Stimulated activated CD8-positive, alpha-beta memory T cell treated with anti-CD3 and anti-CD28 coated beads, Interleukin-15, amount 100 ng/mL, for 1 hour (primary cell): ENCODE measurements at places on chromosomes 2 and 18.

- peak; percentile 59 for DNase-seq
These were observed 12.2 kb downstream of the WNT10A start for GRCh38 chr2:218892693-218893348.

GRCh38 chr2:25419678-25420242, 78.0 kb upstream of the DNMT3A start:
- DNase-seq = no peak

GRCh38 chr2:39845460-39846146, 66.5 kb upstream of the THUMPD2 start:
- DNase-seq = no peak

DNA sequence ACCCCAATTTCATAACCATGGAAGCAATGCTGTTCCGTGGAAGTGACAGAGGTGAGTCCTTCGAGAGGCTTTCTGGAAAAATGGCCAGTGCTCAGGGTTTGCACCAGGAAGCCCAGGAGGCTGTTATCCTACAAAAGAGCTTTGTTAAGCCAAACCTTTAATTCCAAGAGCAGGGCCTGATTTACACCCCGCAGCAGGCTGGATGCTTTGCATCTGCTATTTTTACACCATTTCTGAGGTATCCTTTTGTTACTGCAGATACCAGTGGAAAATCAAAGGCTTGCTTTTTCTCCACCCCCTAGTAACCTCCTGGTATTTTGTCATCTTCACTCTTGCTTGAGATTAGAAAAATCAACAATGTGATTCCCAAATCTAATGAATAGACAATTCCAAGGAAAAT, 380.6 kb downstream of the SOX11 start:
- no peak for DNase-seq

DNA sequence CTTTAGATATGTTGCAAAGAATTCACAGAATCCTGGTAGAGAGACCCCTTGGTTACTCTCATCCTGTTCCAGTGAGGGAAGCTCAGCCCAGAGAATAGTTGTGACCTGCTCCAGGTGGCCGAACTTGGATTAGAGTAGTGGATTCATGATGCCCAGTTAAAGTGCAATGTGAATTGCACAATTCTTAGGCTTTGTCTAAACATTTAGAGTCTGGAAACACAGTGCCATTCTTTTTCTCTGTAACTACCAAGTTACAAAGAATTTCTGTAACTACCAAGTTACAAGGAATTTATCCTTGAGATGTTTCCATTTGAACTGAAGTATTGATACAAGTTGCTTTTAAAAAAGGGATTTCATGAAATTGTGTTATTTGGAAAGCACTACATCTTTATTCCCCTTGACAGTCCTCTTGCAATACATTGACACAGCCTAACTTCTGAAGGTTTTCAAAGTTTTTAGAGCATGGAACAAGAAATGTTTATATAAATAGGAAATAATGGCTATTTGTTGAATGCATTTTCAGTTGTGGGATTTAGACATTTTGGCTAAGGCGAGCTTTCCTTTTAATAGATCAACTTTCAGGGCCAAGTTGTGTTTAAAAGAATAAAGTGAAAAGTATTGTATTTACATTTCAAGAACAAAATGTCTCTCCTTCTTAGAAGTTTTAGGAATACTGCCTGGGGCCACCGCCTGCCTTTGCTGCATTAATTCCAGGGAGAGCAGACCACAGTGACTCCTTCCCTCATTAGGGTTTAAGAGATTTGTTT, 315.0 kb downstream of the LPIN1 start:
- DNase-seq = no peak

DNA sequence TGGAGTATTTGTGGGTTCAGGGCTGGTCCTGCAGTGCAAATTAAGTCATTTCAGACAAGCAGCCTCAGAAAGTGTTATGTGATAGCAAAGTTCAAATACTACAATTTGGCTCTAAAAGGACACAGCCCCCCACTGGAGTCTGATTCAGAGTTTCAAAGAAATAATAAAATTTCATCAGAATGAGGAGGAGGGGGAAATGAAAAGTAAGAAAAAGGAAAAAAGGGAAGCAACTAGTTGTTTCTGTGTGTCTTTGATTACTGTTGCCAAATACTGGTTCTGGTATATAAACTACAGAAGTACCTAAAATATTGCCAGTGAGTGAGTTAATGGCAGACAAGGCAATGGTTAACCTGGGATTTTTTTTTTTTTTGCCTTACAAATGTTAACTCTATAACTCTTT, 773.9 kb downstream of the BCL11A start:
- DNase-seq = no peak

- no peak for DNase-seq
These were observed 194.2 kb upstream of the HDAC4 start for GRCh38 chr2:239594772-239595608.

DNA sequence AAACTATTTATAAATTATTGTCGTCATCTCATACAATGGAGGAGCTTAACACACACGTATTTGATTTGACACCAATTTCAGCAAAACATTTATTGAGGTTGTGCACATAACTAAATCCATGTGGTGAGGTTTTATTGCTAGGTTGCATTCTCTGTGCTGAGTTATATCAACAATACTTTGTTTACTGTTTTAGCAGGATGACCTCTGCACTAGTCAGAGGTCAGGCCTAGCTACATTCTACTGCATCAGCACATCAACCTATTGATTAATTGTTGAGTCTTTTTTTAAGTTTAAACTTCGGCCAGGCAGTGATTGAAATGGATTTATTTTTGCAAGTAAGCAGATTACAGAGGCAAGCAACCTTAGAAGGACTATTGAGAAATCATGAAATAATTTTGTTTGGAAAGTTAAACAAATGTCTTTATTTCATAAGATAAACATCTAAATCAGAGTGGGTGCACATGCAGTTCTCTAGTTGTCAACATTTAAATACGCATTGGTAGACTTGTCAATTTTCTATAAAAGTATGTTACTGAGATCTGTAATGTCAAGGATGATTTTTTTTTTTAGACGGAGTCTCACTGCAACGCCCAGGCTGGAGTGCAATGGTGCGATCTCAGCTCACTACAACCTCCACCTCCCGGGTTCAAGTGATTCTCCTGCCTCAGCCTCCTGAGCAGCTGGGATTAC, 75.2 kb upstream of the CD28 start:
- DNase-seq = no peak

DNA sequence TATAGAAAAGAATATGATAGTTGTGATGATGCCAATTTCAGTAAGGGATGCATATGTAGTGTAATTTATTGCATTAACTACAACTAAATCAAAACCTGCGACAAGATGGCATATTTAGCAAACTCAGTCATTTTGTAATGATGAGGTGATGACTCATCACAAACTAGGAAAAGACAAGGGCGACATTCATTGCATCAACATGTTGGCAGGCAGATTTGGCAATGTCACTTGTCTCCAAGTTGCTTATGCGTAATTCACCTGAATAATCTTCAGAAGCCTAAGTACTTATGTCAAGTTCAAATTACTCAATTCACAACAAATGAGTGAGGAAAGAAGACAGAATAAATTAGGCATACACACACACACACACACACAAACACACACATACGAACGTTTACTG, 273.2 kb upstream of the RGPD4 start:
- DNase-seq = no peak

DNA sequence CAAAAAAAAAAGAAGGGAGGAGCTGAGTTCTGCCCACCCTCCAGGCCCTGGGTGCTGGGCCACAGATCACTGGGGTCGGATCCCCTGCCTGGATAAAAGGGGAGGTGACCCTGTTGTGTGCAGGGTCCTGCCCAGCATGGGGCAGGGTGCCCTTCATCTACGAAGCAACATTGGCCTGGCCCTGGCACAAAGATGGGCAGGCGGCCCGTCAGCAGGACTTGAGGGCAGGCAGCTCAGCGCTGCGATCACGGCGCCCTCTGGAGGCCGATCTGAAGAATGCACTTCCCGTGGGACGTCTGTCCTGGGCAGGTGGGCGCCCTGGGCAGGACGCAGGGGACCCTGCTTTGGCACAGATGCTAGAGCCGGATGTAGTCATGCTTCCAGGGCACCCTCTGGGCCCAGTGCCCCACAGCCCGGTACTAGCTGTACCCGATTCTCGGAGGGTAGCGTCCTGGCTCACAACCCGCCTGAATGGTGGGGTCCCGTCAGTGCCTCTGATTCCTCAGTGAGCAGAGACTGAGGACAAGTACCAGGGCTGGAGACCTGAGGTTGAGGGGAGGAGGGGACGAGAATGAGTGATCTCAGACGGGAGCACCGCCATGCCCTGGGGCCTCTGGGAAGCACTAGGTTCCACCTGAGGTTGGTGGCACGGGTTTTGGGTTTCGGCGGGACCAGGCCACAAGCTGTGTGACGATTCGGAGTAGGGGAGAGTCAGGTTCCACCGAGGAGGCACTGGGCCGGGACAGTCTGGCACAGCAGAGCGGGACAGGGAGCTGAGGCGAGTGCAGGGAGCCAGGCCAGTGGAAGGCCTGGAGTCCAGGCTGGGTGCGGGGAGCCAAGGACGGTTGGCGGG, 18.0 kb downstream of the ARID5A start:
- peak; percentile 49 for DNase-seq

DNA sequence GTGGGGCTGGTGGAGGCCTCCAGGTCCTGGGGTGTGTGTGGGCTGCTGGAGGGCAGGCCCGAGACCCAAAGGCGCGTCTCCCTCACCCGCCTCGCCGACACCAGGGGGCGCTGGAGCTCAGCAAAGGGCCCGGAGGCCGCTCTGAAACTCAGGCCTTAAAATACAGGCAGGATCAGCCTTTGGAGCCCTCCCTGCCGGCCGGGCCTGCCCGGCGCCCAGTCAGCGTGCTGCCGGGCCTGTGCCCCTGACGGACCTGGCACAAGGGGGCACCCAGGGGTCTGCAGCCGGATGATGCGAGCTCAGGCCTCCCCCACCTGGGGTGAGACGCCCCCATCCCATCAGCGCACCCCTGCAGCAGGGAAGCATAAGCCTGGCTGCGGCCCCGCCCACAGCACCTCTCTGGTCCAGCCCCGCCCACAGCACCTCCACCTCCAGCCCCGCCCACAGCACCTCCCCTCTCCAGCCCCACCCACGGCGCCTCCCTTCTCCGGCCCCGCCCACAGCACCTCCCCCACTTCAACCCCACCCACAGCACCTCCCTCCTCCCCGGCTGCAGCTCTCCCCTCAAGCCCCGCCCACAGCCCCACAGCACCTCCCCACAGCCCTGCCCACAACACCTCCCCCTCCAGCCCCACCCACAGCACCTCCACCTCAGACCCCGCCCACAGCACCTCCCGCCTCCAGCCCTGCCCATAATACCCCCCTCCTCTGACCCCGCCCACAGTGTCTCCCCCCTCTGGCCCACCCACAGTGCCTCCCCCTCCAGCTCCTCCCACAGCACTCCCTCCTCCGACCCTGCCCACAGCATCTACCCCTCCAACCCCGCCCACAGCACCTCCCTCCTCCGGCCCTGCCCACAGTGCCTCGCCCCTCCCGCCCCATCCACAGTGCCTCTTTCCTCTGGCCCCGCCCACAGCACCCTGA, 92.8 kb upstream of the OTOS start:
- DNase-seq = peak; percentile 45

GRCh38 chr2:74043345-74044329, 58.9 kb downstream of the TET3 start:
- no peak for DNase-seq

- no peak for DNase-seq
These were observed 48.7 kb downstream of the PSMG2 start for GRCh38 chr18:12751503-12751884.

- DNase-seq = no peak
These were observed 385.2 kb downstream of the RIT2 start for GRCh38 chr18:42730272-42730671.

DNA sequence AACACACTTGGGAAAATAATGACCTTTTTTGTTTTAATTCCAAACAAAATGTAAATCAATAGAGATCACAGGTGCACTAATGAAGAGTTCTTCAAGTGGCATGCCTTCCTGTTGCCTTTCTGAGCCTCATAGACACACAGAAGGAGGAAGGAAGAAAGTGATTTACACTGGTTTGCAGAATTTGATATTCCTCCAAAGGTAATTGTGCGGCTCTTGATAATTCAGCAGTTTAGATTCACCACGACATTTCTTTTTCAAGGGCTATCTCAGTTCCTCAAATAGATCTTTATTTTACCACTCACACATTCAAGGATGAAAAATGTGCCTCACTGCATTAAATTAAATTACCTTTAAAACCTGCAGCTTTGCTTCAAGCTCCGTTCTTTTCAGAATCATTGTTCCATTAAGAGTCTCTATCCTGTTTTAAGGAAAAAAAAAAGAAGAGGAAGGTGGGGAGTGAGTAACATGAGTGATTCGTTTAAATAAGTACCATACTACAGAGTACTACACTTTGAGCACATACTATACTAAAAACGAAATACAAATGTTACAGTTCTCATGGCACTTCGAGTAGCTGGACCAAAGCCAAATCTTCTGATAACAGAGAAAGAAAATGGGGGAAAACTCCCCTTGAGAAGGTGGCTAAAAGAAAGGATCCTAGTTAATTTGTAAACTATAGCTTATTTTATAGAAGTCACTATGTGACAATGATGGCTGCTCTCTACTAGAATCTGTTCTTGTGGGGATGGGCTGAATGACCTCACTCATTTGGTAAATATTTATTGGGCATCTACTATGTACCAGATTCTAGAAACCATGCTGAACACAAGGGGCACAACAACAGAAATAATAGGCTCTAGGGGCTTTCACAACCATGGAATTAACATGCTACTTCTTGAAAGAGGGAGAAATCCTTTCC, 16.6 kb downstream of the CYTIP start:
- no peak for DNase-seq

DNA sequence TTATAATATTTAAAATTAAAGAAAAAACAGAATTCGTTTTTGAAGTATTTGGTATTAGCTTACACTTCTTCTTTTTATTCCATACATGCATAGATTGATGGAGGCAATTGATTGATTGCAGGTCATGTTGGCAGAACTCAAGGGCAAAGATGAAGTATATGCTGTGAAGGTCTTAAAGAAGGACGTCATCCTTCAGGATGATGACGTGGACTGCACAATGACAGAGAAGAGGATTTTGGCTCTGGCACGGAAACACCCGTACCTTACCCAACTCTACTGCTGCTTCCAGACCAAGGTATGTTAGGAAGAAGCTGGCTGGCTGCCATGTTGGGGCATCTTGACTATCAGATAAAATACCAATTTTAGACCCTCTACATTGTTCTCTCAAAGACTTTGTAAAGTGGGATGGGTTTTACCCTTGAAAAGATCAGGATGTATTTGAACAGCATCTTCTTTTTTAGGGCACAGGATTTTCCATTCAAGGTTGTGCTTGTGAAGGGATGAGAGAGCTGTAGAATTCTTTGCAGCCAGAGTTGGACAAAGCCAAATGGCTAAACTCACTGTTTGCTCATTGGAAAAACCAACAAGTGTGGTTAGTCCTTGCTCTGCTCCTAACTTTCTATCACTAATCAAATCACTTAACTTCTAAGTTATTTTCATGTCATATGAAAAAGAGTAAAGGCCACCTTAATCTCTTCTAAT, 286.8 kb upstream of the EPAS1 start:
- no peak for DNase-seq
